GM12865 (cell line): ENCODE measurements at places on chromosomes 11 and 22.

GRCh38 chr11:81705283-81705682, 1028.4 kb downstream of the FAM181B start:
- DNase-seq = no peak

- no peak for DNase-seq
These were observed 603 bp downstream of the CDHR5 start for GRCh38 chr11:623999-624704.

- no peak for DNase-seq
These were observed 226.6 kb downstream of the ST3GAL4 start for GRCh38 chr11:126581871-126582648.

- DNase-seq = no peak
These were observed 9.6 kb downstream of the P2RY2 start for GRCh38 chr11:73227571-73228211.

- DNase-seq = peak; percentile 44
These were observed 3.0 kb upstream of the MYBPC3 start for GRCh38 chr11:47355283-47356128.

DNA sequence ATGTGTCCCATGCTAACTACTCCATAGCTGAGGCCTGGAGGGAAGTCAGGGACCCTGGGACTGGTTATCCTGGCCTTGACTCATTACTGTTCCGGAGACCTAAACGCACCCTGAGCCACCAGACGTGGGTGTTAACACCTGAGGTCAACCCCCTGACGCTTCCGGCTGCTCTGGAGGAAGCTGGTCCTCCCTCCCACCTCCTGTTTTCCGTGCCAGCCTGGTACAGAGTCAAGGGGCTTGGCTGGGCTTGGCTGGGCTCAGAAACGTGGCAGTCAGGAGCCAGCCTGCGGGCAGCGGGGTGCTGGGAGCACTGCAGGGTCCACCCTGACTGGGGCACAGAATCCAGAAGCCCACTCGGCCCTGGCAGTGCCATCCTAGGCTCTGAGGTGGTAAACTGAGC, 2.6 kb downstream of the TMPRSS4 start:
- no peak for DNase-seq

DNA sequence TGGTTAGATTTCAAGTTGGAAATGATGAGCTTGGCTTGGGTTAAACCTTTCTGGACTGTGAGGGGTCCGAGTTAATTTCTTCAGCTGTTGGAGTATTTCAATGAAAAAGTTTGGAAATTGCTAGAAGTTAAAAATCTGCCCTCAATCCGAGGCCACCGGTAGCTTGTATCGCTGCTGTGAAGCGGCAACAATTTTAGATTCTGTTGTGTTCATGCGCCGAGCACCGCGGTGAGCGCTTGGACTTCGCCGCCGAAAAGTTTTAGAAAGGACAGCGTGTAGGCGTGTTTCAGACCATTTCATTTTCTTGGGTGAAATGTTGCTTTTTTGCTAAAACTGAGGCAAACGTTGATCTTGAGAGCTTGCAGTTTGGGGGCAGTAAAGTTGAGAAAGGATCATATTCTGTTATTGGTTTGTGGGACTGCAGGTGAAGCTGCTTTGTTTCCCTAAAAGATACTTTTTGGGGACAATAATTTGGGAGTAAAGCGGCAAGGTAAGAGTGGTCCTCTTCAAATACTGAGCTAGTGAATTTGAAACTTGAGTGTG, 928 bp downstream of the FBXO7 start:
- peak; percentile 48 for DNase-seq

DNA sequence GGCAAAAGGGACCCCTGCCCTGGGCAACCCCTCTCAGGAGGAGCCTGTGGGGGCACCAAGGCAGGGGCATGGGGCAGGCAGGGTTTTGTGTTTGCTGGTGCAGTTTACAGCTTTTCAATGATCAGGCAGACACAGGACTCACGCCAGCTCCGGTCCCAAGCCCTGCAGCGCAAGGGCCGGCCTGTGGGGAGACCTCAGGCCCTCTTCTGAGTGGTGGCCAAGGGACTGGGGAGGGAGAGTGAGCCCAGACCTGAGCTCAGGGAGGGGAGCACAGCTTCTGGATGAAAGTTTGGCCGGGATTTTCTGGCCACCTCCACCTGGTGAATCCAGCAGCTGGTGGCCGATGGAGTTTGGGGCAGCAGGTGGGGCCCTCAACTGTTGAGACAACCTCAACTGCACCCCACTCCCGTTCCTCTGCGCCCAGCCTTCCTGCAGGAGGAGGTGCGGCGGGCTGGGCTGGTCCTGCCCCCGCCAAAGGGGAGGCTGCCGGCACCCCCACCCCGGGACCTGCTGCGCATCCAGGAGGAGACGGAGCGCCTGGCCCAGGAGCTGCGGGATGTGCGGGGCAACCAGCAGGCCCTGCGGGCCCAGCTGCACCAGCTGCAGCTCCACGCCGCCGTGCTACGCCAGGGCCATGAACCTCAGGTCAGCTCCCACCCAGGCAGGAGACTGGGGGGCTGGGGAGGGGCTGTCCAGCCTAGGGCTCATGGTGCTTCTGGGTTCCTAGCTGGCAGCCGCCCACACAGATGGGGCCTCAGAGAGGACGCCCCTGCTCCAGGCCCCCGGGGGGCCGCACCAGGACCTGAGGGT, 3.6 kb downstream of the TCIRG1 start:
- DNase-seq = no peak

- DNase-seq = no peak
These were observed 6.5 kb downstream of the FAR1 start for GRCh38 chr11:13674799-13675509.
